Pulmonary artery endothelial cell (primary cell): ENCODE measurements at places on chromosomes 5 and 9. TPM values are rescaled to one million over a fixed set of nuclear protein-coding genes. Genes with fewer than 3 reads are reported as not detected.

GRCh38 chr5:66306105-66306843 is 162.2 kb downstream of the SREK1 start:
- peak; percentile 20 for DNase-seq

The TMEM215 gene
- under 0.01 and 0.18 TPM in 2 replicates for total RNA-seq

GRCh38 chr9:105313238-105313637 is 68.8 kb downstream of the SLC44A1 start:
- no peak for DNase-seq

GRCh38 chr5:74205767-74206578 is 434.6 kb downstream of the ENC1 start:
- no peak for DNase-seq

DNA sequence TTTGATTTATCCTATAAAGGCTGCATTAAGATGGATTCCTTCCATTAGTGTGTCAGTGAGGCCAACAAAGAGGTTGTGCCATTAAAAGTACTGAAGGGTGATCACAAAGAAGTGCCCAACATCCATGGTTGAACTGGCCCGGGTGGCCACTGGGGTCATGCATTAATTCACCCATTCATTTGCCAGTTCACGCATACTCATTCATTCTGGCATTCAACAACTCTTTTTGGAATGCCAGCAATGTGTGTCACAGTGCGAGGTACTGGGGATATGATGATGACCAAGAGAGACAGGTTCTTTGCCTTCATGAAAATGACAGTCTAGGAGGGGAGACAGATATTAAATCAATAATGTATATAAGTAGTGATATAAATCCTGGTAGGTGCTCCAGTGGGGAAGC is 93.2 kb downstream of the PTTG1 start:
- no peak for DNase-seq

- DNase-seq, result no peak
Observed at GRCh38 chr5:57034201-57034916, 82.4 kb upstream of the MIER3 start.

The SVEP1 gene
- 0.20 and 0.46 TPM in 2 replicates for total RNA-seq
